ENCODE measurements at places on chromosomes 12 and 14.
A peak's percentile ranks its signal among the peaks of the same experiment; 100 is the strongest.

- DNase-seq: no peak
Observed at GRCh38 chr12:44114906-44115305, 279.0 kb downstream of the TMEM117 start.

DNA sequence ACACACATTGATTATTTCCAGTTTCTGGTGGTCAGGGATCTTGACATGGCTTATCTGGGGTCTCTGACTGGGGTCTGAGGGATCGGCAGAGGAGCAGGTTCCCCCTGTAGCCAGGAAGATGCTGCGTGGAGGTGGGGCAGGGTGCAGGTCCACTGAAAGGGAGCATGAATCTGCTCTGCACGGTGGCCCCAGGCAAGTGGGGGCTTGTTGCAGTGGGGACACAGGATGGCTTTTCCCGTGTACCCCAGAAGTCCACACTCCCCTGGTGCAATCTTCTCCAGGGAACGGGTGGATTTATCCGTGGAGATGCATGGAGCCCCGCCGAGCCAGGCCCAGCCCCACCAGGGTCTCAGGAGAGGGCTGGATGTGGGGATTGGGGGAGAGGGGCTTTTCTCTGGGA lies 210.4 kb upstream of the C14orf180 start:
- no peak for DNase-seq

GRCh38 chr12:14921218-14921617 lies 17.1 kb downstream of the ERP27 start:
- no peak for DNase-seq

DNA sequence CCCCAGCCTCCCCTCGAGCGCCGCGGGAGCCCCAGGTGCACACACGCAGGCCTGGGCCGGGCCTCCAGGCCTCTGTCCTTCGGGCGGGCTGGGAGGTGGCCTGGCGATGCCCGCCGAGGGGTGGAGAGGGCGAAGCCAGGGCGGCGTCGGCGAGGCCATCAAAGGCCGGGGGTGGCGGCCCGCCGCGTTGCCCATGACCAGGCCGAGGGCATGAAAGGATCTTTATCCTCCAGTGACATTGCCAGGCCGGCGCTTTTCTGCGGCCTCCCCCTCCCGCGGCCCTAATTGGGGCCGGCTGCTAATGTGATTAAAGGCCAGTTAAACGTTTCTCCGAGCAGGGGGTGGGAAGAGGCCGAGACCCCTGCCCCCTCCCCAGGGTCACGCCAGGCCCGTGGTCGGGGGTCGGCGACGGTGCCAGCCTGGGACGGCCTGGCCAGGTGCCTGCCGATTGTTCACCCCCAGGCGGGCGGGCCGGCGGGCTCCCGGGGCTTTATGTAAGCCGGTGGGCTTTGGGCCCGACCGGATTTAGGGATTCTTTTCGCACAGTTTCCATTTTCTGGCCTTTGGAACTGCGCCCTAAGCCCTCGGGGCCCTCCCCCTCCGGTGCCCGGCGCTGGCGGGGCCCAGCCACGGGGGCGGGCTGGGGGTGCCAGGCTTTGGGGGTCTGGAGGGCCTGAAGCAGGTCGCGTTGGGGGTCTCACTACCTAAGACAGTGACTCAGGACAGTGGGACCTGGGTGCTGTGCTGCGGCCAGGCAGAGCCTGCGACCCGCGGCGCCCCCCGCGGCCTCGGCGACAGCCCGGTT lies 103.2 kb upstream of the DIO3 start:
- no peak for DNase-seq

DNA sequence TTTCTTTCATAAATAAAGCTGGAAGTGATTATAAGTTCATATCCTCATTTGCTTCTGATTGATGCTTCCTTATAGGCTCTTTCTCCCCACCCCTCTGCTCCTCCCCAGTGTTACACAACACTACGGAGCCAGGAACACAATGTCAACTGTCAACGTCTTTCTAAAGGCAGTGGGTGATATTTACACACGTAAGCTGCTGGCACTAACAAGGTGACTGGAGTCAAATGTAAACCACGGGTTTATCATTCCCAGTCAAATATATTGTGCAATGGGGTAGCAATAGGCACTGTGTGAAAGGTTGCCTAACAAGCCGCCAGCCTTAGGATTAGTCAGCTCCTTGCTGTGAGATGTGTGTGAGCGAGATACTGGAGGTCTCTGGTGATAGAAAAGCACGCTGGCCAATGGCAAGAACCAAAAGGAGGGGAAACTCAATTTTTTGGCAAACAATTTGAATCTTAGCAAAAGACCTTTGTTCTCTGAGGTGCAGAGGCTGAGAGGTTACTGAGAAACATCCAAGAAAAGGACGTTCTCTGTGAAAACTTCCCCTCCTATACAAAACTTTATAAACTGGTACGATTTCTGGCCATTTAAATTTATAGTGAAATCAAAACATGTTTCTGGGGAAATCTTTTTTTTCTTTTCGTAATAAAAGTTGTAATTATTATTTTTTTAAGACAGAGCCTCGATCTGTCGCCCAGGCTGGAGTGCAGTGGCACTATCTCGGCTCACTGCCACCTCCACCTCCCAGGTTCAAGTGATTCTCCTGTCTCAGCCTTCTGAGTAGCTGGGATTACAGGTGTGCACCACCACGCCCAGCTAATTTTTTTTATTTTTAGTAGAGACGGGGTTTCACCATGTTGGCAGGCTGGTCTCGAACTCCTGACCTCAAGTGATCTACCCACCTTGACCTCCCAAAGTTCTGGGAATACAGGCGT lies 22.3 kb upstream of the HECTD1 start:
- DNase-seq: peak; percentile 18

GRCh38 chr14:43031598-43031997 lies 1424.9 kb downstream of the LRFN5 start:
- no peak for DNase-seq

- DNase-seq: no peak
Observed at GRCh38 chr12:89067421-89068187, 284.7 kb downstream of the DUSP6 start.

GRCh38 chr12:57207731-57208630 lies 8.6 kb upstream of the NXPH4 start:
- DNase-seq: no peak
